Cardiac muscle cell (in vitro differentiated cells and primary cell): ENCODE measurements at places on chromosomes 5 and 9.

DNA sequence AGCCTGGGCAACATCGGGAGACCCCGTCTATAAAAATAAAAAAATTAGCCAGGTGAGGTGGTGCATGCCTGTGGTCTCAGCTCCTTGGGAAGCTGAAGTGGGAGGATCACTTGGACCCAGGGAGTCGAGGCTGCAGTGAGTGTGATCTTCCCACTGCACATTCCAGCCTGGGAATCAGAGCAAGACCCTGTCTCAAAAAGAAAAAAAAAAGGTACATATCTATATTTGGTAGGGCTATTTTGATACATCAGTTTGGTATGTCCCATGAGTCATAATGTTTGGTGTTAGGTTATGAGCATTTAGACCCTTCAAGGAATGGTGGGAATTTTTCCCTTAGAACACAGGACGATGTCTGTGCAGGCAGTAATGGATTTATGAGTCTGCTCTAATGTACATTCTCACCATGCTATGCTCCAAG lies 55.3 kb upstream of the POU4F3 start:
- DNase-seq = no peak

DNA sequence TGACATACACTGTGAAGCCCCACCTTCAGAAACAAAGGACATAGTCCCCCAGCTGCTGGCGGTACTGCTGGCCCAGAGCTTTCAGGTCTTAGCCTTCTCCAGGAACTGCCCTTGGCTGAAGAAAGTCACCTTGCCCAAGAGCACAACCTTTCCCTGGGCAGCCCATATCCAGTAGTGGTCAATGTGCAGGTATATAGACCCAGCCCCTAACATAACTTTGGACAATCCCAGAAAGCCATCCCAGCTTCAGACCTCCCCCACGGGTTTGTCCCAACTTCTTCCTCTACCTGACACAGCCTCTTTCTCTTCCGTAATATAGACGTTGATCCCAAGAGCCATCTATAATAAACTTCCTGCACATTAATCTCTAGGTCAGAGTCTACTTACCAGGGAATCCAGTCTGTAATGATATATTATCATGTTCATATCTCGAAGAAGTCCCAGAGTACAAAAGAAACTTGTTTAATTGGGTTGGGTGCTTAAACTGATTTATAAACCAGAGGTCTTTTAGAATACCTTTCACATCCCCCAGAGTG lies 157.4 kb downstream of the SNCAIP start:
- no peak for DNase-seq

GRCh38 chr9:94443032-94443722 lies 111.7 kb upstream of the PCAT7 start:
- peak; percentile 44 for DNase-seq

- peak; percentile 49 for DNase-seq
Measured at GRCh38 chr5:44952376-44952775, 143.6 kb downstream of the MRPS30 start.

GRCh38 chr5:16866795-16867576 lies 69.1 kb downstream of the MYO10 start:
- peak; percentile 49 for DNase-seq

DNA sequence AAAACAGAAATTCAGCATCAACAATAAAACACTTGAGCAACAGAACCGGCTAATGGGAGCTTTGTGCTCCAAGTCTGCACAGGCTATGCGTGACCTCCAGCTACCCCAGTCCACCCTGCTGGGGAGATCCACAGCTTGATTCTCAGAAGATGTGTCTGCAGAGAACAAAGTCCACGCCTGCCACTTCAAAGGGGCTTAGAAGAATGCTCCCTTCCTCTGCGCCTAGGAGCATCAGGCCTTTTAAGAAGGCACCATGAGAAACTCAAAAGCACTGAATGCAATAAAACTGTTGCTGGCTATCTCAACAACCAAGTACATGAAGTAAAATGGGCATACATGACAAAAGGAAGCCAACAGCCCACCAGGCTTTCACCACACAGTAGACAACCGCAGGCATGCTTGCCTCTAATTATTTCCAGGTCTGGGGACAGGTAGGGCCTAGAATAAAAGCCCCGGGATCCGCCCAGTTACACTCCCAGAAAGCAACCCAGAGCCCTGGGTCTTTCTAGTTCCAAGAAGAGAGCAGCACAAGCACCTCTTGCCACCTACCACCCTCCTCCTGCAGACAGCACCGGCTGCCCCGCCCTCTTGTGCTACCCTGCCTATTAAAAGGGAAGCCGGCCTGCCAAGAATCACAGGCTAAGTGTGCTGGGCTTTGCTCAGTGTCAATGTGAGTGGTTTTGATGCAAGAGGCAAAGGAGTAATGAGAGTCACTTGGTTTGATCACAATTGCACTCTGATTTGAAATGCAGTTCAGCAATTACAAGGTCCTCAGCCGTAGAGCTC lies 123.2 kb downstream of the SPOCK1 start:
- peak; percentile 60 for DNase-seq

DNA sequence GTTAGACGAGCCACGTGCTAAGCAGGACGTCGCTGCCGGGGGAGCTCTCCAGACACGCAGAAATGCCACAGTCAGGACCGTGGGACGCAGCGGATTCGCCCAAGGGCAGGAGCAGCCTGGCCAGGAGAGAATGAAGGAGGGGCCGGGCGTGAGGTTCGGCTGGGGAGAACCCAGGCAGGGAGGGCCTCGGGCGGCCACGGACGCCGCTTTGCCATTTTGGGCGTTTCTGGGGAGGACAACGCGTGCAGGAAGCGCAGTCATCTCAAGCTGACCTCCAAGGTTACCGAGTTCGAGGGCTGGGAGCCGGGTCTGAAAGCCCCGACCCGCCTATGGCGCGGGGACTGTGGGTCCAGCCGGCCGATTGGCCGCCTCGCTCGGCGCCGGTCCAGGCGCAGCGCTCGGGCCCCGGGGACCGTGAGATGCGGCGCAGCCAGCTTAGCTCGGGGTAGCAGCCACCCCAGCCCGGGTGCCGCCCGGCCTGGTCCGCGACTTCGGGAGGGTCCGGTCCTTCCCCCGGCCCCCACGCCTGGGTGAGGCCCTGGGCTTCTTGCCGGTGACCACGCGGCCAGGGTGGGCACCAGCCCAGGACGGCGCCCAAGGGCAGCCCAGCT lies 760 bp upstream of the MAN1B1 start:
- peak; percentile 36 for DNase-seq

DNA sequence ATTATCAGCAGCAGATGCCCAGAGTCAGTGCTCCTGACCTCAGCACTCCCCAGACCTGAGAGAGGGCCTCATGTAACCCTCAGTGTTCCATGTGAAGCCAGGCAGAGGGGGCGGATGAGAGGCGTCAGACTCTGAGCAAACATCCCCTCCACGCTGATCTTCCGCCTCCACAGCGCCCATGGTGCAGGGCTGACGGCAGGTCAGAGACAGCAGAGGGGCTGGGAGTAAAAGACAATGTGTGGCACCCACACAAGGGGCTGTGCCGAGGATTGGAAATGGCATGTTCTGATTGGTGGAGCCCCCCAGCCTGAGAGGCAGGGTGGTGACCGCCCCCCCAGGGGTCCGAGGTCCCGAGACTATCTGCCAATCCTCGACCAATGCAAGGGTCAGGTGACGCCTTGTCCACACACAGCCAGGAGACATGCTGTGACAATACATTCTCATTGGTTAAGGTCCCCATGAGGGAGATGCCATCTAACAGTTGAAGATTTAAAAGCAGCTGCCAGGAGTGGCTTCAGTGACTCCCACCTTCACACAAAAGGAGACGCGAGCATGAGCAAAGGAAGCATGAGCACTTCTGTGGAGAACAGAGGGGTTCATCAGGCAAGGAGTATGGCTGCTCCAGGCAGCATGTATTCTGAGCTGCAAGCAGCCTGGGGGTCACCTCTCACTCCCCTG lies 19.3 kb upstream of the SLC25A51 start:
- no peak for DNase-seq
